GM23248 (cell line): ENCODE measurements at places on chromosomes 7 and 10. TPM values are rescaled to one million over a fixed set of nuclear protein-coding genes. Genes with fewer than 3 reads are reported as not detected.

Gene VWDE
- not detected in 2 replicates for total RNA-seq

- no peak for DNase-seq
These were observed 18.9 kb upstream of the DYNC1I1 start for GRCh38 chr7:95753440-95753839.

Gene TCAF2
- total RNA-seq = 3.4 and 5.9 TPM in 2 replicates

- no peak for DNase-seq
These were observed 31.9 kb upstream of the AGR3 start for GRCh38 chr7:16913643-16914042.

Gene WASL
- 11.6 and 13.2 TPM in 2 replicates for total RNA-seq

- no peak for DNase-seq
These were observed 115.9 kb downstream of the VIPR2 start for GRCh38 chr7:159028508-159029401.

Gene ODAD2
- 1.0 and 1.5 TPM in 2 replicates for total RNA-seq

- DNase-seq = no peak
These were observed 177.8 kb downstream of the PTPRN2 start for GRCh38 chr7:158409816-158410330.

DNA sequence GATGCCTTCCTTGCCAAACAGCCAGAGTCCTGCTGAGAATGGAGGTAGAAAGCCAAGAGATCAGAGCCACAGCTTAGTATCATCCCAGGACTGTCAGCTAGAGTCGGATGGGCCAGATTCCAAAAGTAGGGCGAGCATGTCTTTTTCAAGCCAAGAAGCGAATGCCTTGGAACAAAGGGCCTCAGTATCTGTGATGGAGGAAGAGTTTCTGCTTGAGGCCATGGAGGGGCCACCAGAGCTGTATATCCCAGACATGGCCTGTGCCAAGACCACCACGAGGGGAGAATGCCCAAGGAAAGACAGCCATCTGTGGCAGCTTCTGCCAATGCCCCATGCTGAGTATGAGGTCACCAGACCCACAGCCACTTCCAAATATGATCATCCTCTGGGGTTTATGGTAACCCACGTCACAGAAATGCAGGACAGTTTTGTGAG lies 44.3 kb upstream of the PPP1R17 start:
- DNase-seq = no peak

GRCh38 chr10:33265621-33266020 lies 68.8 kb downstream of the NRP1 start:
- DNase-seq = no peak

Gene ANLN
- total RNA-seq = 55.6 and 57.5 TPM in 2 replicates

- DNase-seq = no peak
These were observed 65.9 kb upstream of the LRRN3 start for GRCh38 chr7:111025006-111025405.

DNA sequence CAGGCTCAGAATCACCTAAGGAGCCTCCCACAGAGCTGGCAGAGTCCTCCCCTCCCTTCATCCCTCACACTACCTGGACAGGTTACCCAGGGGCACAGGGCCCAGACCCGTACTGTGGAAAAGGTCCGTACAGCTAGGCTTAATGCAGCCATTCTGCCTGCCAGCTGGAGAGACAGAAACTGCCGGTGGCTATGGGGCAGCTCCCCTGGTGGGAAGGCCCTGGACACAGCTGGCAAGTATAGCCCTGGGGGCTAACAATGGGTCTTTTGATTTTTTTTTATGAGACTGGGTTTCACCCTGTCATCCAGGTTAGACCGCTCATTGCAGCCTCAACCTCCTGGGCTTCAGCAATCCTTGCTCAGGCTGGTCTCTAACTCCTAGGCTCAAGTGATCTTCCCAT lies 68.3 kb downstream of the GNA12 start:
- DNase-seq = no peak

GRCh38 chr7:44050121-44050914 lies 5.8 kb downstream of the DBNL start:
- no peak for DNase-seq

Gene SPDYE11
- total RNA-seq = not detected in 2 replicates

DNA sequence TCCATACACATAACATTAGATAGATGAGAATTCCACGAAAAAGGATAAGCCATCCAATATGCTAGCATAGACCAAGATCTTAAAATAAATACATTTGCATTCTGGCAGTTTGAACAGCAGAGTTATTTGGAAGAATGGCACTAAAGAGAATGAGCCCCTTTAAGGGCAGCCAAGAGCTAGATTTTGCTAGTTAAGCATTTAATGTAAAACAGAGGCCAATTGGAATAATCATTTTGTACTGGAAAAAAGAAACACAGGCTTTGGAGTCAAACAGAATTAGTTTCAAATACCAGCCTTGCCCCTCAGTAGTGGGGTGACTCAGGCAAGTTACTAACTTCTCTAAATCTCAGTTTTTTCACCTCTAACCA lies 56.2 kb downstream of the LRRTM3 start:
- DNase-seq = no peak

DNA sequence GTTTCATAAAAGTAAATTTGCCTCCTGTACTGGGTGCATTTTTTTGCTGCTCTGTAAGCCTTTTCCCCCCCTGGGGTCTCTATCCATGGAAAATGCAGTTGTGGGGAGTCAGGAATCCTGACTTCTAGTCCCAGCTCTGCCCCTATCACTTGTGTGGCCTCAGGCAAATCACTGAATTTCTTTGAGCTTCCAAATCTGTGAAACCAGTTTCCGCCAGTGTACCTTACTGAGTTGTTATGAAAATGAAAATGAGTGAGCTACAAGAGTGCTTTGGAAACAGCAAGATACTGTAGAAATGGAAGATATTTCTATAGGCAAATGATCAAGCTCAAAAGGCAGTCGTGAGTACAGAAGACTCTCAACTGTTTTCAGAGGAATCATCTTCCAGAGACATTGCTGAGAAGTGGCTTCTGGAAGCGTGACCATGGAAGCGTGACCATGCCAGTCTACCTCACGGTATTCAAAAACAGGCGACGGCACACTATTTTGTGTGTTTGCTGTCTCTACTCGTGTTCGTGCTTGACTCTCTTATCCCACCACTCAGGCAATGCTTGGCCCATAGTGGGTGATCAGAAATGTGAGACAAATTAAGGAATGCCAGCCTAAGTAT lies 107.4 kb downstream of the ATXN7L1 start:
- no peak for DNase-seq

DNA sequence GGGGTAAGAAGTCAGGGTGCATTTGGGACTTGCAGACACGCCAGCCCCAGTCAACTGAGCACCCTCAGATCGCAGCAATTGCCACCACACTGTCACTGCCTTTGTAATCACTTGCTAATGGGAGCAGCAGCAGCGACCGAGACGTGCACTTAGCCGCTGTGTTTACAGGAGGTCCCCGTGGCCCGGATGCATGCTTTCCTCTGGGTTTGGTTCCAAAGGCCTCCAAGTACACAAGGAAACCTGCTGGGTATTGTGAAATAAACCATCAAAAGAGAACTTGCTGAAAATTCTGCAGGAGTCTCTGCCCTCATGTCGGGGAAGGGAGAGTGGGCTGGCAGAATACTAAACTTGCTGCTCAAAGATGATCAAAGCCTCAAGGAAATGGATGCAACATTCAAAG lies 341.7 kb downstream of the DNAJB6 start:
- DNase-seq = no peak

DNA sequence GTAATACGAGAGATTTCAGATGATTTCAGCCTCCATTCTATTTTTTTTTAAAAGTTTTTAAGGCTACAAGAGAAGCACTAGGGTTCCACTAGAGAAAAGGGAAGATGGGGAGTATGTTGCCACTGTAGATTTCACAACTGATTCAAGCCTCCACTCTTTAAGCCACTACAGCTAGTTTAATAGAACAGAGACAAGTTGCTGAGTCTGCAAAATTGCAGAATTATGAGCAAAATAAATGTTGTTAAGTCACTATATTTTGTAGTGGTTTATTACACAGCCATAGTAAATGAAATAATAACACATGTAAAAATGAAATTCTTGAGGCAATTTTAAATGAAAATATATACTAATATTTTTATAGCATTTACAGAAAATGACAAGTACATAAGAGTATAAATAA lies 96.0 kb upstream of the POT1 start:
- no peak for DNase-seq

- DNase-seq = peak; percentile 38
These were observed 11.5 kb upstream of the NFKB2 start for GRCh38 chr10:102384053-102384452.

Gene DRGX
- not detected in 2 replicates for total RNA-seq

Gene GNGT1
- total RNA-seq = not detected in 2 replicates

- peak; percentile 19 for DNase-seq
These were observed 161.8 kb downstream of the ETV1 start for GRCh38 chr7:13827716-13828115.

Gene CLCN1
- total RNA-seq = not detected in 2 replicates

GRCh38 chr7:151402029-151402835 lies 7.6 kb downstream of the WDR86 start:
- no peak for DNase-seq

- DNase-seq = no peak
These were observed 417.0 kb upstream of the PFKP start for GRCh38 chr10:2650328-2650727.

GRCh38 chr7:98365863-98366561 lies 34.9 kb downstream of the BAIAP2L1 start:
- no peak for DNase-seq

Gene SPDYE3
- not detected in 2 replicates for total RNA-seq

DNA sequence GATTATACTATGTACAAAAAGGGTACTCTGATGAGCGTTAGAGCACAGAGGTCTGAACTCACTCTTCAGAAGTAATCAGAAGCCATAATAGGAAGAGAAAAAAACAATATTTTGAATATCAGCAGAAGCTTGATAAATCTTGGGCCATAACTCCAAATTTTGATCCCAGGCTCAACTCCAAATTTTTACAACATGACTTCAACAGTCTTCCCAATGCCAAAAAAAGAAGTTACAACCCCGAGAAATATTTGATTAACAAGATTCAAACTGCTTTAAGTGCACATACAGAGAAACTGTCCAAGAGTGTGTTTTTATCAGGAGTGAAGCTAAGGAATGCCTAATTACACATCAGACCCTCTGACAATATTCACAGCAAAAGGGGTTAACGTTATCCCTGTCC lies 7.5 kb downstream of the MPP7 start:
- peak; percentile 28 for DNase-seq

Gene AOAH
- total RNA-seq = not detected in 2 replicates

DNA sequence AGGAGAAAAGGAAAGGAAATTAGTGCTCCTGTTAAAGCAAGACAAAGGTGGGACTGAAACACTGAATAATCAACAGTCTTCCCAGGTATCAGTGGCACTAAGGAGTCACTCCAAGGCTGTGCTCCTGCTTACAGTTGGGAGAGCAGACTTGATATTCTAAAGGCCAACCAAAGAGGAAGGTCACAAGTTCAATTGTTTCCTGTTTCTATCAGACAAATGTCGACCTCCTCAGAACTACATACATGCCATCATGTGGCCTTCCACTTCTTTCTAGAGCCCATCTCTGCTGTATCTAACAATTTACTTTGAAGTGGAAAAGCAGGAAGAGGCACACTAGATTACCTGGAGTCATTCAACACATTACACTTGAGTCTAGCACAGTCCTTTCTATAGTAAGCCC lies 3.4 kb downstream of the ZNF239 start:
- no peak for DNase-seq

Gene AGK
- 24.1 and 35.5 TPM in 2 replicates for total RNA-seq

DNA sequence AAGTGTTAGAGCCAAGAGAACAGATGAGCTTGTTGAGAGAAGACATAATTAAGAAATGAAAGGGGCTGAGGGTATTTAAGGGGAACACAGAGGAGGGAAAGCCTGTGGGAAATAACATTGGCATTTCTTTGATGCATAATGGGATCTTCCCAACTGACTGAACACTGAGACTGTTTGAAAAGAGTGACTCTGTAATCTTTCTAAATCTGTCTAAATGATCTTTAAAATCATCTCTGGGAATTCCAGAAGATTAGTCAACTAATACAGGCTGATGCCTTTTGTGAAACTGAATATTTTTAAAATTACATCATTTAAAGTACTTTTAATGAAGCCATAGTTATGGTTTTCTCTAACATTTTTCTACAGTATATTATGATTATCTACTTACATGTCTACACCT lies 17.4 kb upstream of the SLC35G1 start:
- DNase-seq = peak; percentile 63

GRCh38 chr7:82732677-82733076 lies 289.1 kb upstream of the CACNA2D1 start:
- no peak for DNase-seq

Gene HABP2
- not detected in 2 replicates for total RNA-seq

DNA sequence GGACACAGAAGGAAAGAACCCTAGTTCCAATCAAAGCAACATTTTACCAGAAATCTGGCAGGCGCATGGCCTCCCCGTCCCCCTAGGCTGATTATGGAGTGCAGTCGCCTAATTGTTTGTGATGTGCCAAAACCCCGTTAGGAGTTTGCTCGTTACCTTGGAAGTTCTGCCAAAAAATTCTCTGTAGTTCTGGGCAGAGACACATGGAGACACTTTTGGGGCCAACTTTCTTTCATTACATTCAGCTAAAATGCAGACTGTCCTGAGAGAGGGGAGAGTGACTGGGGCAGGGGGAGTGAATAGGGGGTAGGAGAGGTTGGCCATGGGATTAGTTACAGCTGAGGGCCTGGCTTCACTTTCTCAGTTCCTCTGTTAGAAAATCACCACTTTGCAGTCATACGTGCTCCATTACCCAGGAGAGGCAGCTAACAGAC lies 158.0 kb upstream of the NPVF start:
- no peak for DNase-seq

GRCh38 chr7:144546782-144547181 lies 143.3 kb upstream of the NOBOX start:
- DNase-seq = no peak

GRCh38 chr7:69744026-69744425 lies 145.8 kb downstream of the AUTS2 start:
- DNase-seq = no peak

Gene TMEM184A
- total RNA-seq = not detected in 2 replicates

Gene IGF2BP3
- 13.7 and 18.2 TPM in 2 replicates for total RNA-seq

- no peak for DNase-seq
These were observed 253.1 kb upstream of the KLF14 start for GRCh38 chr7:130987092-130987491.

Gene SDK1
- not detected in 2 replicates for total RNA-seq

- no peak for DNase-seq
These were observed 257.8 kb downstream of the SNX10 start for GRCh38 chr7:26549281-26549944.

DNA sequence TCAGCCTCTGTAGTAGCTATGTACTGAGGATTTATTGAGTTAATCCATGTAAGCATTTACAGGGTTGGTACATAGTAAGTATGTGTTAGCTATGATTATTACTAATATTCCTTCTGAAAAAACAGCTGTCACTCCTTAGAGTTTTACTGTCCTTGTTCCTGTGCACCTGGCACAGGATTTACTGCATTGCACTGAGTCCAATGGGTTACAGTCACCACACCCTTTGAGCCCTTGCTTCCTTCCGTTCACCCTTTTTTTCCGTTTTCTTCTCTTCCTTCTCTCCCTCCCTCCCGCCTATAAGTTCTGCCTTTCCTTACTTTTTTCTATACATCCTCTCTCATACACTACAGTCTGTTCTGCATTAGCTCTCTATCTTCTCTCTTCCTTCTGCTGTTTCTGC lies 12.5 kb upstream of the CDK6 start:
- DNase-seq = no peak

- no peak for DNase-seq
These were observed 22.4 kb downstream of the GNG11 start for GRCh38 chr7:93943816-93944540.

GRCh38 chr10:122642726-122643605 lies 56.7 kb downstream of the C10orf120 start:
- no peak for DNase-seq
